ENCODE measurements at places on chromosomes 2 and 18.

DNA sequence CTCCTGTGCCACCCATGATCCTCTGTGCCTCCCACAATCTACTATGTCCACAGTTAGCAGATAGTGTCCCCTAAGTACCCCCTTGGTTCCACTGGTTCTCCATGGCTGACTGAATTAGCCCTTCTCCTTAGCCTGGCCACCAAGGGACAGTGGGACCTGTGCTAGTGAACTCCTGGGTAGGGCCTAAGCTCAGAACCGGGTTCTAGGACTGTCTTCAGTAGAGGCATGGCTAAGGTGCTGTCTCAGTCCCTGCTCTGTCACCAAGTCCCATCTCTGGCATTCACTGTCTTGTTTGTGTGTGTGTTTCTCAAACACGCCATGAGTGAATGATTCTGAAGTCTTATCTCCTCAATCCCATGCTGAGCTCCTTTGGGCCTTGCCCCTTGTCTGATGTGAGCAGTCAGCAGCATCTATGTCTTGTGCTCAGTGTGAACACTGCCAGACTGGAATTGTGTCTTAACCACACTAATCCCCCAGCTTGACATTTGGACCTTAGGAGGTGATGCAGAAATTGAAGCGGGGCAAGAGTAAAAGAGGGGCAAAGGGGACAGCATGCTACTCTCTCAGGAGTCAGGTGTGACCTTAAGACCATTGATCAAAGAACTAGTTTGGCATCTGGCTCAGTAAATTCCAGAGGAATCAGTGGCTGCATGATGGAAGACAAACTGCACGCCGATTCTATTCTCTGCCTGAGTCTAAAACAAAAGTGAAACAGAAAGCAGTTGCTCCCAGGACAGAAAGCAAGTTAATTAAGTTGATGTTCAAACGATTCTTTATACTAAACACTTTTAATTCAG lies 190.5 kb downstream of the ALPK2 start:
- DNase-seq: no peak

- no peak for DNase-seq
Observed at GRCh38 chr2:17765398-17765797, 11.5 kb downstream of the GEN1 start.

DNA sequence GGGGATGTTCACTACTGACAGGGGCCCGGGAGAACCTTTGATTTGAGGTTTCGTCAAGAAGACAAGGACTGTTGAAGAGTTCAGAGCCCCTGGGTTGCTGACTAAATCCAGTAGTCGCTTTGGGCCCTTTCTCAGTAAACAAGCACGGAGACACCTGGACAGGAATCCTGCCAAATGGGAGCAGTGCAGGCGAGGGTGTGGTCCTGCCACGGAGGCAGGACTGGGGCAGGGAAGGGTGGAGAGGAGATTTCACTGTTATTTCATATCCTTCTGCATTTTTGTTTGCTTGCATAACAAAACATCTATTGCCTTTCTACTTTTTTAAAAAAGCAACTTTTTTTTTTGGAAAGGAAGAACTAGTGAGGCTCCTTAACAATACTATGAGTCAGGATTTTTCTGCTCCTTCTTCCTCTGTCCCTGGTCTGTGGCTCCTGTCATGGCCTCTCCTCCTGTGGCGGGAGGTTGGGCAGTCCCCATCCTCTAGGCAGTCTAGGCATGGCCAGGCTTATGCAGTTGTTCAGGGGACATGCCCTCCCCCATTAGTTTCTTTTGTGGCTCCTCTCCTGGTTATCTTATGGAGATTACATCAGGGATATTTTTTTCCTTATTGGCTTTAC lies 57.7 kb downstream of the ARHGEF4 start:
- DNase-seq: no peak

DNA sequence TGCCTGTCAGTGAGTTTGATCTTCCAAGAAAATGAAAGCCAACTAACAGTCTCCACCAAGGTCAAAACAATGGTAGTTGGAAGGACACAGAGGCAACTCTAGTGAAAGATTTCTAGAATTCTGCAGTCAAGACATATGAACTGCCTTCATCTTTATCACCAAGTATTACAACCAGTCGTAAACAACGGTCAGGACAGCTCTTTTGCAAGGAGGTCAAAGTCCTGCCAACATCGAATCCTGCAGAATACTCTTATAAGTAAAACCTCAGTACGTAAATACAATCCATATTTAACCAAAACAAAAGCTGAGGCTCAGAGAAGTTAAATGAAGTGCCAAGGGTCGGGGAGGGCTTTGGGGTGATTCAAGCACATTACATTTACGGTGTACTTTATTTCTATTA lies 3.1 kb downstream of the FEZ2 start:
- no peak for DNase-seq

DNA sequence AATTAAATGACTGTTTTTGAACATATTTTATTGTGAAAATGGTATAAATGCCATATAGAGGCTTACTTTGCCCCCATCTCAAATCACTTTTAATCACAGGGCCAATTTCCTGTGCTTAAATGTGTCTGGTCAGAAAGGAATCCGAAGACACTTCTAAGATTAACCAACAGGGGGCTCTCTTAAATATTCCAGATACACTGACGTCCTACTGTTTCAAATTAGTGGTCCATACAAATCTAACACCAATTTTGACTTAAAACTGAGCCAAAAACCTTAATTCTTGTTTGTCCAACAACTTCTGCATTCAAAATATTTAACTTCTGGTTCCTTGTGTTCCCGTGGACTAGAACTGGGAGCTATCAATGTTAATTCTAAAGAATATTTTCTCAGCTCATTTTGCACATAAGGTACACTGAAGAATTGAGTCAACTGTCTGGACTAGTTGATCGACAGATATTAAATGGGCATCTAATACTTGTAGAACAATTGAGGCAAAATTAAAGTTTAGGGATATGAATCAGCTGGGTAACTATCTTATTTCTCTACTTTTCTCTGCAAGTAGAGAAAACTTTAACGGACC lies 557.5 kb downstream of the ARHGAP15 start:
- DNase-seq: no peak

DNA sequence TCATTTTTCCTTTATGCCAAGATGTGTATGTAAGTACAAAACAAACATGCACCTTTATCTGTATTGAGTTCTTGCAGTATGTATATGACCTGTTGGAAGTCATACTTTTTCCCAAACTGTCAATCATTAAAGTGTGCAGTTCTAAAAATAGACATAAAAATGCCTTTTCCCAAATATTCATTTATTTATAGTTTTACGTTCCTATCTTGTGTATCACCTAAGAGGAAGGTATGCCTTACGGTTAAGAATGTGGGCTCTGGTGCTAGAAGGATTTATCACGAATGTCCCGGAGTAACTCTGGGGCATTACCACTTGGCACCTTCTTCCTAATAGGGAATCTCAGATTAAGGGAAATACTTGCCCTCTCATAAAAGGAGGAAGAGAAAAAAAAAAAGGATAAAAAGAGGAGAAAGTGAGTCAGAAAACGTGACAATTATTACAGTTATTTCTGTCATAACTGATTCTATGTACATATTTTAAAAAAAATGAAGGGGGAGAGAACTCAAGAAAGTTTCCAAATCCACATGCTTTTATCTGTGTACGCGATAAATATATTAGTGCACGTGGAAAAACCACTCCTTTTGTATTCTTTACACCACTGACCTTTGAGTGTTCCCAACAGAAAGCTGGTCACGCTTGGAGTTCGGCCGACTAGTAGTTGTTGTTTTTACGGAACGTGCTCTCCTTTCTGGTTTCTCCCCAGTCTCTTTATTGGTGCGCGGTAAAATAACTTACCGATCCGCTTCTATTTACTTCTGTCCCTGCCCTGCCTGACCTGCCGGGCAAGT lies 721 bp downstream of the MCEE start:
- no peak for DNase-seq

GRCh38 chr2:124805060-124805459 lies 780.0 kb downstream of the CNTNAP5 start:
- no peak for DNase-seq

DNA sequence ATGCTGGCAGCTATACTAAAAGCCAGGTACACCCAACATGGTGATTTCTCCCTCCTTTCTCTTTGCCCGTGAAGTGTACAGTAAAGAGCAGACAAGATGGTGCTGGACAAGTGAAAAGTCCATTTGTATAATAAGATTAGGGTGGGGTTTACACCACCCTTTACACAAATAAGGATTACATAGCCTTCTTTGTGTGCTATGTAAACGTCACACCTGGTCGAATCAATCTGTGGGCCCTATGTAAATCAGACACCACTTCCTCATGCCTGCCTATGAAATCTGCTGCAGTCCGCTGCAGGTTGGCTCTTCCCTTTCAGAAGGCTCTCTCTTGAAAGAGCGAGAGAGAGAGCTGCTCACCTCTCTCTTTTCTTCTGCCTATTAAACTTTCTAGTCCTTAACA lies 1054.3 kb upstream of the SLC39A10 start:
- no peak for DNase-seq

GRCh38 chr18:79803611-79804051 lies 5.9 kb downstream of the KCNG2 start:
- DNase-seq: no peak

- DNase-seq: no peak
Observed at GRCh38 chr2:36373149-36373926, 17.8 kb downstream of the CRIM1 start.

DNA sequence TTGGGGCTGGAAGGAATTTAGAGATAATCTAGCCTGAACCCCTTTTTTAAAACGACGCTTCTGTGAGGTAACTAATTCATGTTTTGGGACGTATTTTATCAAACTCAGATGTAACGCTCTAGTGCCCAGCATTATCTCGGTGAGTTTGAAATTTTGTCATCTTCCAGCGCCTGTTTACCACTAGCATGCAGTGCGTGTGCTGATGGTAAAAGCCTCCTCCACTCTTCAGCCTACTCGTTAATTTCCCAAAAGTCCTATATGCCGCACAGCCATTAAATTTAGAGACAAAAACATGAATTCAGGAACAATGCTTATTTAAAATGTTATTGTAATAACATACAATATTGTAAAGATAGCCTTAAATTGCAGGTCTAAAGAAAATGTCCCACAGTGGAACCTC lies 2.8 kb downstream of the ZCCHC2 start:
- no peak for DNase-seq

- DNase-seq: no peak
Observed at GRCh38 chr2:161123531-161124030, 36.6 kb upstream of the TANK start.

- no peak for DNase-seq
Observed at GRCh38 chr2:101983928-101984327, 7.8 kb upstream of the IL1R2 start.

DNA sequence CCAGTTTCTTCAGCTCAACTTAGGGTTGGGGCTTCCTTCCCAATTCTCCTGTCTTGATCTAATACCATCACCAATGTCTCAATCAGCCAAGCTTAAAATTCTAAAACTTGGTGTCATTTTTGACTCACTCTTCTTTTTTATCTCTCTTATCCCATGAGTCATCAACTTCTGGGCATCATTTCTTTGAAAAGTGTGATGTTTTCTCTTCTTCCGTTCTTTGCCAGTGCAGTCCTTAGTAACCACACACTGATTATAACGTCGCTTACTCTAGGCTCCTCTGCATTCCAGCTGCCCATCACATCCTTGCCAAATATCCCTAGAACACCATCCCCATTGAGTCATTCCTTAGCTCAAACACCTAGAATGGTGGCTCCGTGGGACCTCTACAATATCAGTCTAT lies 27.4 kb upstream of the MRO start:
- DNase-seq: no peak

GRCh38 chr2:170224692-170225294 lies 46.8 kb downstream of the MYO3B start:
- DNase-seq: no peak

DNA sequence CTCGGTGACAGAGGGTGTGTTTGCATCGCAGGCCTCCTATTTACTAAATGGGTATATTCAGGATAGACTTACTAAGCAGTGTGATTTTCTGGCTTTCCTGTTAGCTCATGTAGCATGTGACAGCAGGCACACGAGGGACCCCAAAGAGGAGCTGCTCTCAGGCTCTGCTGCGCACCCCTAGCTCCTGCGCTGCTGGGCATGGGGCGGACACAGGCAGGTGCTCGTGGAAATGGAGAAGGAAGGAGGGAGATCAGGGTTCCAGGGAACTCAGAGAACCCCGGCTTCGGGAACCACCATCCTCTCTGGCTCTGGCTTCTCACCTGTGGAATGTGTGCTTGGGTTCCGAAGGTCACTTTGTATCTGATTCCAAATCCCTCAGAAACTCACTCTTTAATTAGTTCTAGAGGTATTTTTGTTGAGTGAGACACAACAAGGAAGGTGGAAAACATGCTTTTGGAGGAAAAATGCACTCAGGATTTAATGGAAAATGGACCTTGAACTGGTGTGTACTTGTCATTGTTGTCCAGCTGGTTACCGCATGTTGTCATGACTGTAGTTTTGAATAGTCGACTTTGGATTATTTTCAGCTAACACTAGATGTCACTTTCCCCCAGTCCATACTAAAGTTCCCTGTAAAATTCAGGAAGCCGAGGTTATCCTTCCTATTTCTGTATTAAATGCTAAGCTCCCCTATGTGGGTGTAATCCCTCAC lies 3.5 kb downstream of the SNTG2 start:
- no peak for DNase-seq

DNA sequence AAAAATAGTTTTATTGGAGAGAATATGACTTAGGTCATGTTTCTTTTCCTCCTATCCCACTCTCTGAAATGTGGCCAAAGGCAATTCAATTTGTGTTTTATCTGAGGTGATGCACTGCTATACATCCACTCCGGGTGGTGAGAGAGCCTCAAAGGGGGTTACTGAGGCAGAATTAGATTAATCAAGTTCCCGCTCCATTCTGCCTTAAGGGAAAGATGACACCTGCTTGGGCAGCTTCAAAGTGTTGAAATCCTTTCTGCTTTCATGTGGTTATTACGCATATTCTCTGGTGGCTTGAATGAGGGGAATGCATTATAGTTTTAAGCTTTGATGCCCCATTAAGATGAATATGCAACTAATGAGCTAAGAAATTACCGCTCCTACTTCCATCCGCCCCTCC lies 213.0 kb upstream of the TMEFF2 start:
- no peak for DNase-seq

DNA sequence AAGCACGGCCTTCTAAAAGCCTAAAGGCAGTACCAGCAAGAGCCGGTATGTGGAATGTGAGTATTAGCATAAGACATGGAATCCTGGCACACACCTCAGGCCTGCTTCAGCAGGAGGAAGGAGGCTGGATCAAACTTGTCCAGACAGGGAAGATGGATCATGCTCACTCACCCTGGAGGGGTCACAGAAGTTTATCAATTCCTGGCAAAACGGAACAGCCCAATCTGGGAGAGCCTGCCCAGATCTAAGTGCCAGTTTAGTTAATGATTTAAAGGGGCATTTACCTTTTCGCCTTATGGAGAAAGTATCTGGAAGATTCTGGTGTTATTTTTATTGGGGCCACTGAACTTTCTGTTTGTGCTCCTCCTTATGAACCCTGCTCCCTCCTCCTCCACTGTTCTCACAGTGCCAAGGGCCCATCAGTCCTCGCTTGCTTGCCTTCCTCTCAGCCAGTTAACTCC lies 58.3 kb upstream of the NFE2L2 start:
- no peak for DNase-seq

GRCh38 chr2:171084128-171084527 lies 76.6 kb downstream of the TLK1 start:
- DNase-seq: no peak

GRCh38 chr18:35268821-35269220 lies 21.2 kb downstream of the ZSCAN30 start:
- no peak for DNase-seq

- DNase-seq: no peak
Observed at GRCh38 chr2:129906139-129906860, 73.2 kb upstream of the RAB6C start.
